ENCODE measurements at places on chromosomes 2 and 18. TPM values are rescaled to one million over a fixed set of nuclear protein-coding genes. Genes with fewer than 3 reads are reported as not detected.

GRCh38 chr2:96207774-96208142 lies 869 bp downstream of the STARD7 start:
- no peak for DNase-seq
- peak overlapping the region; percentile 72 for H3K27ac ChIP-seq
- peaks cover 75% of the 10 kb centered on the region for H3K4me1 ChIP-seq
- H3K36me3 ChIP-seq = peaks cover 17% of the 10 kb centered on the region
- H3K27me3 ChIP-seq = no peaks in the 10 kb centered on the region
- H3K4me3 ChIP-seq = peak overlapping the region; percentile 82

GRCh38 chr2:105567996-105568494 lies 169.2 kb upstream of the FHL2 start:
- H3K27me3 ChIP-seq = no peaks in the 10 kb centered on the region
- no peaks in the 10 kb centered on the region for H3K36me3 ChIP-seq
- no peak overlapping the region for H3K27ac ChIP-seq
- no peak for DNase-seq
- no peaks in the 10 kb centered on the region for H3K4me1 ChIP-seq

GRCh38 chr2:133789743-133790142 lies 221.5 kb upstream of the NCKAP5 start:
- H3K4me3 ChIP-seq = no peak overlapping the region
- DNase-seq = no peak
- H3K36me3 ChIP-seq = no peaks in the 10 kb centered on the region
- no peaks in the 10 kb centered on the region for H3K4me1 ChIP-seq

DNA sequence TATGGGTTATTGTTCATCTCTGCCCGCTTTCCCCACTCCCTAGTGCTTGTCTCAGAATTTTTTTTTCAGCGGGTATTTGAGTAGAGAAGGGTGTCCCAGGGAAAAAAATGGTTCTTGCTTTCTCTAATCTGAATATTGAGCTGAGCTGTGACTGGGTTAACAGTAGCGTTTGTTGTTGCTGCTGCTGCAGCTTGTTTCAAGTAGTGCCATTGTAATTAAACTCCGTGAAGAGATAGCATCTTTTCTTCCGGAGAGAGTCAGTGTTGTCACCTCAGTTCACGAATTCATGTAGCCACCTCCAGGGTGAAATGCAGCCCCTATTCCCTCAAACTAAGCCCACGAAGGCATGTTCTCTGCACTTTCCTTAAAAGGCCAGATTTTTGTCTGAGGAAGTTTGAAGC lies 1.5 kb upstream of the AAK1 start:
- H3K36me3 ChIP-seq = no peaks in the 10 kb centered on the region
- no peak overlapping the region for H3K27ac ChIP-seq
- no peak for DNase-seq
- peaks cover 5% of the 10 kb centered on the region for H3K27me3 ChIP-seq
- H3K4me1 ChIP-seq = peaks cover 39% of the 10 kb centered on the region

PELI1 gene
- 49.9 TPM for total RNA-seq
